ENCODE measurements at places on chromosomes 12 and 14. TPM values are rescaled to one million over a fixed set of nuclear protein-coding genes. Genes with fewer than 3 reads are reported as not detected.

GRCh38 chr12:42631513-42631912 is 42.0 kb upstream of the PRICKLE1 start:
- no peaks in the 10 kb centered on the region for H3K36me3 ChIP-seq
- no peaks in the 10 kb centered on the region for H3K4me1 ChIP-seq
- no peak overlapping the region for H3K27ac ChIP-seq

DNA sequence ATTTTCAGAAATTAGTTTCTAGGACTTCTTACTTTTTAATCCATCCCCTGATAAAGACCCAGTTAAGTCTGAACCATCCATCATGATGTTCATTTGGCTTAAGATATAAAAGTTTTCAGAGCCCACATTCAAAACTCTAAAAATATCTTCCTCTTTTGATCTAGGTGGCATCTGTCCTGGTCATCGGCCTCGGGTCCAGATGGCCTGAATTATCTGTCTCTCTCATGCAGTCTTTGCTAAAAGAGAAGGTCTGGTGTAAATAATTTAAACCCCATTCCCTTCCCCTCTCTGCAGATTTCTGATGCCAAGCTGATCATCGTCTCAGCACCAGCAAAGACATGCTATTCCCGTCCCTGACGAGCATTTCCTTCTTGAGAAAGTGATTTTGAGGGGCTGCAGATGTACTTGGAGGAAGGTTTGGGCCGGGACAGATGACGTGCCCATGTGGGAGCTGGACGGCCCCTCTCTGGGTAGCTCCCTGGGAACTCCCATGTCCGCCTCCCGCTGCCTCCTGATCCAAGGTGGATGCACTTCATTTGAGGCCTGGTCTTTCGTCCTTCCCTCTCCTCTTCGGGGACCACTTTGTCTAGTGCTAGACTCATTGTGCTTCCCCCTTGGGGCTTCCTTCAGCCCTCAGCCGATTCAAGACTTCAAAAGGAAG is 173.0 kb upstream of the PRMT8 start:
- H3K4me1 ChIP-seq, result no peaks in the 10 kb centered on the region
- no peak for DNase-seq
- H3K27me3 ChIP-seq, result no peaks in the 10 kb centered on the region
- H3K36me3 ChIP-seq, result no peaks in the 10 kb centered on the region

GRCh38 chr12:79842630-79843029 is 92.3 kb downstream of the PPP1R12A start:
- H3K27me3 ChIP-seq, result no peaks in the 10 kb centered on the region
- H3K4me3 ChIP-seq, result no peak overlapping the region
- H3K4me1 ChIP-seq, result peaks cover 29% of the 10 kb centered on the region
- DNase-seq, result no peak

GRCh38 chr12:122437656-122438121 is 15.2 kb upstream of the CLIP1 start:
- no peaks in the 10 kb centered on the region for H3K36me3 ChIP-seq
- H3K4me1 ChIP-seq, result no peaks in the 10 kb centered on the region
- no peak for DNase-seq
- H3K27ac ChIP-seq, result no peak overlapping the region
- no peaks in the 10 kb centered on the region for H3K27me3 ChIP-seq

The CEP83 gene
- total RNA-seq, result 23.5 TPM
